Muscle of leg (tissue), 16 donors: ENCODE measurements at places on chromosomes 5 and 9. TPM values are rescaled to one million over a fixed set of nuclear protein-coding genes. Genes with fewer than 3 reads are reported as not detected.

GRCh38 chr9:130970855-130971254, 31.8 kb upstream of the FIBCD1 start:
- DNase-seq, result no peak

The C9orf72 gene
- 15.2 TPM for total RNA-seq

DNA sequence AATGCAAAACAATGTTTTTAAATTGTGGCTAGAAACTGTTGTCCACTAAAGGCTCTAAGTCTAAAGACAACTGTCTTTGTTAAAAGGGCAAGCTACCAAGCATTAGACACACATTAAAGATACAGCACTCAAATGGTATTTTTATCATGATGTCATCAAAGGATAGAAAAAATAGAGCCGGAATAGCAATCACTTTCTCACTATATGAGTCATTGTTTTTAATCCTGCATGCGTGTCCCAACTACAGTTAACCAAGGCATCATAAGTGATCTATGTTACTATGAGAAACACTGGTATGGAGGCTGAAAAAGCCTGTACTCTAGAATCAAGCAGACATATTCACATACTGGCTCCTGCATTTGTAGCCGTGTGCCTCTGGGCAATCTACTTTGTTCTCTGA, 1.9 kb upstream of the PJA2 start:
- peak; percentile 71 for DNase-seq

DNA sequence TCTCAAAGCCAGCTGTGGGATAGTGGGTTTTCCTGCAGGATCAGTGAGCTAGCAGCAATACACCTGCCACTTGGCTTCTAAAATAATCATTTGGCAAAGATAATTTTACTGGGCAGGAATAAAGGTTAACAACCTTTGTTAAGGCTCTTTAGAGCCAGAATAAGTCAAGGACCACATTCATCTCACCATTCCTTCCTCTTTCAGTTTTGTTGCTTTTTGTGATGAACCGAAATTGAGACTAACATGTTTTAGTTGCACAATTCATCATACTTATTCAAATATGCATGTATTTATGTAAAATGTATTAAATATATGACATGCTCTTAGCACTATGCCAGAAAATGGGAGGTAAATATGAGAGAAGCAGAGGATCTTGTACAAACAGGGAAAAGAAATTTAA, 824.4 kb upstream of the TYRP1 start:
- no peak for DNase-seq

- no peak for DNase-seq
Observed at GRCh38 chr5:160471761-160472160, 50.1 kb downstream of the PTTG1 start.

- no peak for DNase-seq
Observed at GRCh38 chr5:29769474-29769873, 1424.0 kb upstream of the CDH6 start.

DNA sequence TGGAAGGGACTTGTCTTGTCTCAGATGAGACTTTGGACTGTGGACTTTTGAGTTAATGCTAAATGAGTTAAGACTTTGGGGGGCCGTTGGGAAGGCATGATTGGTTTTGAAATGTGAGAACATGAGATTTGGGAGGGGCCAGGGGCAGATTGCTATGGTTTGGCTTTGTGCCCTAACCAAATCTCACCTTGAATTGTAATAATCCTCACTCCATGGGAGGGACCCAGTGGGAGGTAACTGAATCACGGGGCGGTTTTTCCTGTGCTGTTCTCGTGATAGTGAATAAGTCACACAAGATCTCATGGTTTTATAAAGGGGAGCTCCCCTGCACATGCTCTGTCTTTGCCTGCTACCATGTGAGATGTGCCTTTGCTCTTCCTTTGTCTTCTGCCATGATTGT, 72.1 kb downstream of the RAI14 start:
- DNase-seq, result no peak

- DNase-seq, result peak; percentile 53
Observed at GRCh38 chr9:129458155-129458661, 162.7 kb downstream of the C9orf50 start.

GRCh38 chr9:6893350-6894131, 135.8 kb downstream of the KDM4C start:
- no peak for DNase-seq

GRCh38 chr5:178642351-178642909, 15.6 kb upstream of the CLK4 start:
- DNase-seq, result no peak
